ENCODE measurements at places on chromosomes 13 and 19.

DNA sequence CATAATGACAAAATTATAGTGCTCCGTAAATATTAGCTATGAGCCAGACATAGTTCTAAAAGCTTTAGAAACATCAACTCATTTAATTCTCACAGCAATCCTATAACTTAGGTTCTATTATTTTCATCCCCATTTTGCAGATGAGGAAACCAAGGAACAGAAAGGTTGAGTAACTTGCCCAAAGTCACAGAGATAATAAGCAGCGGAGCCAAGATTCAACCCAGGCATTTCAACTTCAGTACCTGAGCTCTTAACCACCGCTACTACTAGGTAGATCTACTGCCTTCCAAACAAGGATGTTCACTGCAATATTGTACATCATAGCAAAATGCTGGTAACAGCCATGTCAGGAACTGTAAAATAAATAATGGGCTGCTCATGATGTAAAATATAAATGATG is 39.9 kb downstream of the ELF1 start:
- no peak for DNase-seq

- no peak for DNase-seq
These were observed 7.4 kb downstream of the ZNF564 start for GRCh38 chr19:12543855-12544254.

DNA sequence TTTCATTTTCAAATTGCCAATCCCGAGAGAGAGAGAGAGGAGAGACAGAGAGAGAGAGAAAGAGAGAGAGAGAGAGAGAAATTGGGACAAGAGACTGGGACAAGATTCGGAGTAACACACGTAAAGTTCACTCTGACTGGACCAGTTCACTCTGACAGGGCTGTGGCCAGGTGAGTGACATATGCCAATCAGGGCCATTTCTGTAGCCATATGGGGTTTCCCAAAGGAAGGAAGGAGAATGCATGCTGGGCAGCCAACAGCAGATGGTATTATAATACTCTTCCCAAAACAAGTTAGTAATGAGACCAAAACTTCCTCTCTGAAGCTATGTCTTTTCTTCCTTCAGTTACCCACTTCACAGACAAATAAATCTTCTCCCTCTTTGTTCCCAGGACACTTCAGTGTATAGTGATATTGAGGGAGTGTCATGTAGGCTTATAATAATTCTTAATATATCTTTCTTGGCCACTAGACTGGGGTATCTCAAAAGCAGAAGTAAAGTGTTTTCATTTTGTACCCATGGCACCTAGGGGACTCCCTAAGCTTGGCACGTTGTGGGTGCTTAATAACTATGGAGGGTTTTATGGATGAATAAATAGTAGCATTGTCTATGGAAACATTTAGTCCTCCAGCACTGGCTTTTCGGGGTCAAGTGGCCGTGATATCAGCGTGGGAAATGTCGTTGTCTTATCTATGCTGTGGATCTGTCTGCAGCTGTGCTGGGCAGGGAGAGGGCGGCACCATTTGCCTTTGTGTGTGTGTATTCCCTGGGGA is 51.6 kb downstream of the SERP2 start:
- DNase-seq, result no peak

GRCh38 chr13:73220966-73221720 is 162.3 kb downstream of the KLF5 start:
- DNase-seq, result peak; percentile 60

DNA sequence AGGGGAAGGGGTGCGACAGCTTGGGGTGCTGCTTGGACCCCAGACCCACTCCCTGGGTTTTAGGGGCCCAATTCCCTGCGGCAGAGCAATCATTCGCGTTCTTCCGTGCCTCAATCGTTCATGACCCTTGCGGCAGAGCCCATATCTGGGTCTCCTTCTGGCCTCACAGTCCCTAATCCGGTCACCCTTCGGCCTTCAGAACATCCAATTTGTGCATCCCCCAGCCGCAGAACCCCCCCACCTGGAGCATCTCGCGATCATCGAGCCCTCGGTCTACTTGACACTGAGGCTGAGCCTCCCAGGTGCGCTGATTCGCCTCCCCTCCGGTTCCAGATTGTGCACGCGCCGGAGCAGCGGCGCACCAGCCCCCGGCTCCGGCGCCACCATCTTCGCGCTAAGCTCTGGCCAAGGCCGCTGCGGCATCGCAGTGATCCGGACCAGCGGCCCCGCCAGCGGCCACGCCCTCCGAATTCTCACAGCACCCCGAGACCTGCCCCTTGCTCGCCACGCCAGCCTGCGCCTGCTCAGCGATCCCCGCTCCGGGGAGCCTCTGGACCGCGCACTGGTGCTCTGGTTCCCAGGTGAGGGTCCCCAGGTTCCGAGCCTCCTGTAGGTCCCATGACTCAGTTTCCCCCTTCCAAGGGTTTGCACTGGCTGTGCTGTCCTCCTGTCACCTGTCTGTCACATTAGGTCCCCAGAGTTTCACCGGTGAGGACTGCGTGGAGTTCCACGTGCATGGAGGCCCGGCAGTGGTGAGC is 501 bp downstream of the GTPBP3 start:
- DNase-seq, result peak; percentile 44

- DNase-seq, result no peak
These were observed 178.9 kb downstream of the COL4A1 start for GRCh38 chr13:110127986-110128511.

- DNase-seq, result no peak
These were observed 5.7 kb upstream of the NFIC start for GRCh38 chr19:3360421-3361383.
